Activated CD4-positive, alpha-beta memory T cell treated with anti-CD3 and anti-CD28 coated beads for 36 hours (primary cell): ENCODE measurements at places on chromosomes 7 and 10. TPM values are rescaled to one million over a fixed set of nuclear protein-coding genes. Genes with fewer than 3 reads are reported as not detected.

- no peak overlapping the region for H3K4me3 ChIP-seq
- no peak for DNase-seq
- no peaks in the 10 kb centered on the region for H3K36me3 ChIP-seq
- H3K27ac ChIP-seq = no peak overlapping the region
- peaks cover 3% of the 10 kb centered on the region for H3K4me1 ChIP-seq
Observed at GRCh38 chr10:133091316-133091715, 3.6 kb downstream of the ADGRA1 start.

GRCh38 chr7:12291870-12292269 lies 80.8 kb downstream of the TMEM106B start:
- peaks cover 2% of the 10 kb centered on the region for H3K27me3 ChIP-seq
- H3K36me3 ChIP-seq = peaks cover 4% of the 10 kb centered on the region
- H3K4me1 ChIP-seq = no peaks in the 10 kb centered on the region
- no peak overlapping the region for H3K4me3 ChIP-seq
- H3K27ac ChIP-seq = no peak overlapping the region
- no peak for DNase-seq

- H3K4me1 ChIP-seq = no peaks in the 10 kb centered on the region
- H3K27me3 ChIP-seq = no peaks in the 10 kb centered on the region
- H3K36me3 ChIP-seq = no peaks in the 10 kb centered on the region
- H3K4me3 ChIP-seq = no peak overlapping the region
Observed at GRCh38 chr7:29401769-29402168, 161.9 kb upstream of the PRR15 start.

Gene BEND7
- total RNA-seq = not detected

Gene CPXM2
- not detected for total RNA-seq
